ENCODE measurements at places on chromosomes 16 and 17. TPM values are rescaled to one million over a fixed set of nuclear protein-coding genes. Genes with fewer than 3 reads are reported as not detected.

DNA sequence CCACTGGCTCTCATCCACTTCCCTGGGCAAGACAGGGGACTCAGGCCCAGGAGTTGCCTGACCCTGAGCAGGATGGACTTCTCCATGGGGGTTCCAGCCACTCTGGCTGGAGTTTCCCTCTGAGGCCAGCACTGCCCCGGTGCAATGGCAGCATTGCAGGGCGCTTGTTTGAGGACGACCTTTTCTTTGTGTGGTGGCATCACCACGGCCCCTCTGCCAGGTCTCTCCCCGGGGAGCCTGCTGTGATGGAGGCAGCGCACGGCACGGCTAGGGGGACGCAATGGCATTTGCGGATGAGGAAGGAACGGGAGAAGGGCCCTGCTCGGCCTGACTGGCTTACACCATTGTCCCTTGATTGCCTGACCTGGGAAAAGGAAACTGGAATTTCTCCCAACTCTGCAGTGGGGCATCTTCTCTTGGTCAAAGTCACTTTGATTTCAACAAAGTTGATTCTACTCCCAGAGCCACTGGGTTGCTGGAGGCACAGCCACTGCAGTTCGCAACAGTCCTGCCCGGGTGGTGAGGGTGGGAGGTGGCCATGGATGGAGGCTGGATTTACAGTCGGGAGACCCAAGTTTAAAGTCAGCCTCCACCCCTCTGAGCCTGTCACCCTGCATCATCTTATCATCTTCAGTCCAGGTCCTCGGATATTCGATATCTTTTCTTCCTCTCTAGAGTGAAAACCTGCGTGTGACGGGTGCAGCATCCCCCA, 82.9 kb upstream of the ZNF469 start:
- no peak for DNase-seq

- DNase-seq = no peak
Measured at GRCh38 chr17:9223531-9223930, 202.2 kb downstream of the NTN1 start.

DNA sequence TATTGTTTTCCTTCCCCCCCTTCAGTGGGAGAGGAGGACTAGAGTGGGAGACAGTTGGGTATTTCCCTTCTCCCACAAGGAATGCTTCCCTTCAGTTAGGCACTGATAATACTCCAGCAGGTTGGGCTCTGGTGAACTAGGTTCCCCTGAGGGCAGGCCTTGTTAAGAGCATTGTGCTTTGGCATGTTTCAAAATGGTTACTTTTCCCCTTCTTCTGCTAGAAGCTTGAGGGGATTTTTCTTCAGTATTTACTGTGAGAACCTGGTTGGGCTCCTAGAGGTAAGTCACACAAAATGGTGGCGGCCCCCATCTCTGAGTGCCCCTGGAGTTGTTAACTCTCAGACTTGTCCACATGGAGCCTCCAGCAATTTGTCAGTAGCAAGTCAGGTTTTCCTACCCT, 156.2 kb downstream of the CYB561 start:
- DNase-seq = no peak

- DNase-seq = no peak
Measured at GRCh38 chr16:83908798-83909197, 9.9 kb downstream of the MLYCD start.

DNA sequence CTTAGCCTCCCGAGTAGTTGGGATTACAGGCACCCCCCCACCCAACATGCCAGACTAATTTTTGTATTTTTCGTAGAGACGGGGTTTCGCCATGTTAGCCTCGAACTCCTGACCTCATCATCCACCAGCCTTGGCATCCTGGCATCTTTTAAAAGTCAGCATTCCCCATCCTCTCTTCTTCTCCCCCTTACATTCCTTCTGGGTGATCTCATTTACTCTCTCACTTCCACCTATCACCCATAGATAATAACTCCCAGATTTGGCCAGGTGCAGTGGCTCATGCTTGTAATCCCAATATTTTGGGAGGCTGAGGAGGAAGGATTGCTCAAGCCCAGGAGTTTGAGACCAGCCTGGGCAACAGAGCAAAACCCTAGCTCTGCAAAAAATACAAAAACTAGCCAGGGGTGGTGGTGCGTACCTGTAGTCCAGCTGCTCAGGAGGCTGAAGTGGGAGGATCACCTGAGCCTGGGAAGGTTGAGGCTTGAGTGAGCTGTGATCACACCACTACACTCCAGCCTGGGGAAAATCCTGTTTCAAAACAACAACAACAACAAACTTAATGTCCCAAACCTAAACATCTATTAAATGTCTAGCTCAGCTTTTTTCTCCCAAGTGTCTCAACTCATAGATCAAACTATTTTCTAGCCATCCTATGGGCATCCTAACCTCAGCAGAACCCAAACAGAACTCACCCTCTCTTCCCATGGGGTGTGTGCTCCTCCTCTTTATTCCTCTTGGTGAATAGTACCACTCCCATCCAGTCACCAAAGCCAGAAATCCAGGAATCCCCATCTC, 16.1 kb upstream of the SSTR2 start:
- no peak for DNase-seq

DNA sequence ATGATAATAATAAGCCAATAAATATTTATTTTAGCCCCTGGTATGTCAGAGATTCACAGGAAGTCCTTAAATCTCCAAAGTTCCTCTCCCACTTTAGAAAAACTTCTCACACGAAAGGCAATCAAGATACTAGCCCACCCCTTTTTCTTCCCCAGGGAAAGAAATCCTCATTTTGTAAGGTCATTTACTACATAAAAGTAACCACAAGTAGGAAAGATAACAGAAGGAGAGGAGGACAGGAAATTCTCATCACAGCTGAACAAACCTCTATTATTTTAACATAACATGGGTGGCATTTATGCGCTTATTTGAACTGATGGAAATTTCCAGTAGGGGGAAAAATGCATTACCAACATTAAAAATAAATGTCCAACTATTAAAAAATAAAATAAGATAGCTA, 3.4 kb downstream of the FAM222B start:
- no peak for DNase-seq

- DNase-seq = peak; percentile 96
Measured at GRCh38 chr16:89921702-89922476, 1.3 kb upstream of the TUBB3 start.

- no peak for DNase-seq
Measured at GRCh38 chr17:60355663-60356594, 36.0 kb downstream of the USP32 start.

DNA sequence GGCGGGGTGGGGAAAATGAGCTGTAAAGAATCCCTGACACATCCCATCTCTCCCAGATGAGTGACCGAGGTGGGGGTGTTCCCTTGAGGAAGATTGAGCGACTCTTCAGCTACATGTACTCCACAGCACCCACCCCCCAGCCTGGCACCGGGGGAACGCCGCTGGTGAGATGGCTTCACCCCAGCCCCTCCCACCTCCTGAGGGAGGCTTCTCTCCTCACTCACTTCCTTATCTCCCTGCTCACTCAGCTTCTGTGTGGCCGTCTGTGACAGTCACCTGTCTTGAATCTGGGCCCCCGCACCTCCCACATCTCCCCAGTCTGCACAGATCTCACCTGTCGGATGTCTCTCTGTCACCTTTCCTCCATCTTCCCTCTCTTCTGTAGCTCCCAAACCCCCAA, 13.4 kb downstream of the PDK2 start:
- no peak for DNase-seq

DNA sequence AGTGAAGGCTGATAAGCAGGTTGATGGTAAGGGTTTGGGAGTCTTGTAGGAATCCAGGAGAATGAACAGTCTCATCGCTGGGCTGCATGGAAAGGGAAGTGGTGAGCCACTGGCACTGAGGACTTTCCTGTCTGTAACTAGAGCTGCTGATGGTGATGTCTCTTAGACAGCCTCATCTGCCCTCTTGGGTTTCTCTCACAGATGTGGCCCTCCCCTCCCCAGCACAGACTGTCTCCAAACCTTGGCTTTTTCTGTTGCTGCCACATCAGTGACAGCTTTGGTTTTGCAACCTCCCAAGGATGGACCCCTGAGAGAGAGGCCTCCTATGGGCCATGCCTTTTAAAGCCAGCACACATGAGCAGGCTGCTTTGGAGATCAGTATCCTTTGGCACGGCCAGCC, 16.9 kb downstream of the PLCG2 start:
- DNase-seq = no peak

GRCh38 chr17:7882629-7883028, 6.0 kb upstream of the CHD3 start:
- no peak for DNase-seq

DNA sequence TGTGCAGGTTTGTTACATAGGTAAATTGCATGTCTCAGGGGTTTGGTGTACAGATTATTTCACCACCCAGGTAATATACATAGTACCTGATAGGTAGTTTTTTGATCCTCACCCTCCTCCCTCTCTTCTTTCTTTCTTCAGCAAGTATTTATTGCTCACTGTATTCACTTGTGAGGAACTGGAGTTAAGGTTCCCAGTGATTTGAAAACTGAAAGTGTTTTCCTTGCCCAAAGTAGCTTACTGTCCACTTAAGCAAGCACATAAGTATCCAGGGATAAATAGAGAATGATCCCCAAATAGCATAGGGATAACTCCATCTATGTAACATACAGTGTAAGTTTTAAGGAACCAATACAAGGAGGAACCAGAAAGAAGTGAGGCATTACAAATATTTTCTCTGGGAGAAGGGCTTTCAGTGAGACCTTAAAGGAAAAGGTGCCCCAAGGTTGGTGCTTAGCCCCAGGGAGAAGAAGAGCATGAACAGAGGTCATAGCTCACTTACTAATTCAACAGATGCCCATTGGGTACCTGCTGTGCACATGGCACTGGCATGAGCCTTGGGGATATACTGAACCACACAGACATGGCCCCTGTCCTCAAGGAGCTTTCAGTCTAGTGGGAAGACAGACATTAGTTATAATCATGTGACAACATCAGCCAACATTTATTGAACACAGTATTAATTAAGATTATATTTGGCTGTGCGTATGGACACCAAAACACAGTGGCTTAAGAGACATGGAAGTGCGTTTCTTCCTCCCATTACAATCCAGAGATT, 17.0 kb downstream of the MYL4 start:
- DNase-seq = no peak

GRCh38 chr16:76294396-76295214, 17.4 kb downstream of the CNTNAP4 start:
- DNase-seq = no peak

DNA sequence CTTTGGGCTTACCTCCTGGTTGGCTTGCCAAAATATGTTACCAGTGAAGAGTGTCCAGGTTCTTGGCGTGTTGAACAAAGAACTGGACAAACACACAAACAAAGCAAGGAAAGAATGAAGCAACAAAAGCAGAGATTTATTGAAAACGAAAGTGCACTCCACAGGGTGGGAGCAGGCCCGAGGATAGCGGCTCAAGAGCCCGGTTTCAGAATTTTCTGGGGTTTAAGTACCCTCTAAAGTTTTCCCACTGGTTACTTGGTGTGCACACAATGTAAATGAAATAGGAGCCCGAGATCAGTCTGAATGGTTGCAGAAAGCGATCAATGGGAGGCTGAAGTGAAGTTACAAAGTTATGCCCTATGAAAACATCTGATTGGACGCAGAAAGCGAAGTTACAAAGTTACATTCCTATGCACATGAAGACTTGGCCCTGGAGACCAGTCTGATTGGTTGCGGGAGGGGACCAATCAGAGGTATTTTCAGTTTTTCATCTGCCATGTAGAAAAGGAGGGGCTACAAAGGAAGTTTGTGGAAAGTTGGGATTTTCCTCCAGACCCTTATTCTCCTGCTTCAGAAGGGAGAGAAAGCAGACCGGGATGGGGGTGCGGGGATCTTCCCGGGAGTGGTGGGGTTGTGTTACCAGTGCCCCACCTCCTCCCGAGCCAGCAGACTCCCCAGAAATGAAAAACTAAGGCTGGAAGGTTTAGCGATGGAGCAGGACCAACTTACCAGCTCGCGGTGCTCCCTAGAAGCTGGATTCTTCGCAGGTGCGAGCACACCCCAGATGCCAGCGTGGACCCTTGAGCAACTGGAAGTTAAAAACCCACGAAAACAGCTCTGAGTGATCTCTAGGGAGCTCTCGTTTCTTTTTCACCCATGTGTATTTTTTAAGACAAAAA, at the start of gene SLFN12:
TSS of gene SLFN12 (minus strand) at position 325 of the 899 bp plus-strand sequence. CDS start 9,472 bp downstream, outside the sequence.
- peak; percentile 92 for DNase-seq

GRCh38 chr17:21360048-21360447, 16.1 kb upstream of the KCNJ12 start:
- no peak for DNase-seq

GRCh38 chr16:59719121-59719520, 985.0 kb upstream of the GOT2 start:
- no peak for DNase-seq

DNA sequence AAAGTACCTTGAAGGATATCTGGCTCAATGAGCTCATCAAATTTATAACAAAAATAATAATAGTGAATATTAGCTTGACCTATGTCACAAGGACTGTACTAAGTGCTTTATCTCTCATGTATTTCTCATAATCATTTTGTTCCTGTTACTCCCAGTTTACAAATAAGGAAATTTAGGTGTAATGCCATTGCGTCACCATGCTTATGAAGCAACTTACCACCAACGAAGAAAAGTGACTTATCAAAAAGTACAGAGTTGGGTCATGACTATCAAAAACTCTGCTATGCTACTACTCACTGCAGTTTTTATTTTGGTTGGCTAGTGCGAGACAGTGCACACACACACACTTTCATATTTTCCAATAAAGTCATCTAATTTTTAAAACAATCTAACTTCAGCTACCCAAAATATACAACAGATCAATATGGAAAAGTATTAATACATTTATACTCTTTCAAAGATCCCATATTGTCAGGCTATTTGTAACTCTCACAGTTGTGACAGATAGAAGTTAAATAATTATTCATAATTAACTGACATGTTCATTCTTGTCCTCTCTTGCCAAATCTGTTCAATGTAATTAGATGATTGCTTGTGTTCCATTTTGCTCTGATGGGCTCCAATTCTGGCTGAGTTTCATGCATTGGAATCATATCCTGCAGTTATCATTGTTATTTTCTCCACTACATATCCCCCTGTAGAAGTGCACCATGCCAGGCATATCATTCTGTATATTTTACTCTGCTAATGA, 119.4 kb downstream of the KCNJ2 start:
- DNase-seq = no peak

DNA sequence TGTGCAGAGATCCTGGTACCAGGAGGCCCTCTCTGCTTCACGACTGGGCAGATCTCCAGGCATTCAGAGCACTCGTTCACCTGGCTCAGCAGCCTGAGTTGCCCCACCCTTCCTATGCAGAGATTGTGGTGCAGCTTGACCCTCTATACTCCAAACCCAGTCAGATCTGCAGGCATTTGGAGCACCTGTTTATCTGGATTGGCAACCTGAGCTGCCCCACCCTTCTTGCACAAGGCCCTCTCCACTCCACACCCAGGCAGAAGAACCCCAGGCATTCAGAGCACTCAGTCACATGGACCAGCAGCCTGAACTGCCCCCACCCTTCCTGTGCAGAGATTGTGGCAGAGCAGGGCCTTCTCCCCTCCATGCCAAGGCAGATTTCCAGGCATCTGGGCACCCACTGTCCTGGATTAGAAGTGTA, 88.4 kb upstream of the CDH5 start:
- DNase-seq = no peak

The KRT20 gene
- total RNA-seq = not detected

The CCL13 gene
- total RNA-seq = not detected

The BIRC5 gene
- total RNA-seq = 157 TPM

The ASGR2 gene
- 0.10 TPM for total RNA-seq

The ARL17B gene
- total RNA-seq = 15.5 TPM

The SLC35G3 gene
- not detected for total RNA-seq

The RPL13 gene
- 4,141 TPM for total RNA-seq

The SDR42E1 gene
- not detected for total RNA-seq

All from H4 (cell line).